Body of pancreas (tissue), 4 donors: ENCODE measurements at places on chromosomes 2 and 18. TPM values are rescaled to one million over a fixed set of nuclear protein-coding genes. Genes with fewer than 3 reads are reported as not detected.

- DNase-seq = no peak
Measured at GRCh38 chr2:105754011-105754410, 9.3 kb downstream of the NCK2 start.

- DNase-seq = no peak
Measured at GRCh38 chr18:46628206-46628605, 28.8 kb downstream of the LOXHD1 start.

GLI2 gene
- total RNA-seq = 1.0 TPM

C1QL2 gene
- total RNA-seq = not detected

DNA sequence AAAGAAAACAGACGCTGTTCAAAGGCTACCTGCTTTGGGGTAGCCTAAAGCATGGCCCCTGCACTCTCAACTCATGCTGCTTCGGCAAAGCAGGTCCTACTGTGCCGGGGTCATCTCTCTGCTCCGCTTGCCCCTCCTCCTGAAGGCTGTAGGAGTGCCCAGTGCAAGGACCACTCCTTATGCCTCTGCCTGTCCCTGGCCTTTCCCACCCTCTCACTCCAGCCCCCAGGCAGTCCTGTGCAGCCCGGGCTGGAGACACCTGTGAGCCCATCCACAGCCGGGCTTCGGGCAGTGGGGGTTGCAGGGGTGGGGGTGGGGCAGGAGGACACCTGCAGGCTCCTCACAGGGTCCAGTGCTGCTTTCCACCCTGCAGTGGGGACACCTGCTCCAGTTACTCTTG lies 69.1 kb downstream of the ACKR3 start:
- DNase-seq = no peak

DNA sequence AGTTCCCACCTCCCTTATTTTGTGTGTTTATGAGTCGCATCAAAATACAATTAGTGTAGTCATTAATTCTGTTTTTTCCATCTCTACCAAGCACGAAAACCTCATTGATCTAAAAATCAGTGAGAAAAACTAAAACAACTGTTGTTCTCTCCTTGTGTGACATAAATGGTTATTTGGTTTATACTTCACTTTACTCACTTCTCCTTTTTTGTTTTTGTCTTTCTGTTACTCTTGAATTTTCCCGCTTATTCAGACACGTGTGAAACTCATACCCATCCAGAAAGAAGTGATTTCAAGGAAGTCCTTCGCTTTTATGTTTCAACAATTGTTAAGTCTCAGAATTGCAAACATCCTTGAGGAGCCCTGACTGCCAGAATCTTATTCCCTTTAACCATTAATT lies 121.6 kb downstream of the EML6 start:
- DNase-seq = no peak

DNA sequence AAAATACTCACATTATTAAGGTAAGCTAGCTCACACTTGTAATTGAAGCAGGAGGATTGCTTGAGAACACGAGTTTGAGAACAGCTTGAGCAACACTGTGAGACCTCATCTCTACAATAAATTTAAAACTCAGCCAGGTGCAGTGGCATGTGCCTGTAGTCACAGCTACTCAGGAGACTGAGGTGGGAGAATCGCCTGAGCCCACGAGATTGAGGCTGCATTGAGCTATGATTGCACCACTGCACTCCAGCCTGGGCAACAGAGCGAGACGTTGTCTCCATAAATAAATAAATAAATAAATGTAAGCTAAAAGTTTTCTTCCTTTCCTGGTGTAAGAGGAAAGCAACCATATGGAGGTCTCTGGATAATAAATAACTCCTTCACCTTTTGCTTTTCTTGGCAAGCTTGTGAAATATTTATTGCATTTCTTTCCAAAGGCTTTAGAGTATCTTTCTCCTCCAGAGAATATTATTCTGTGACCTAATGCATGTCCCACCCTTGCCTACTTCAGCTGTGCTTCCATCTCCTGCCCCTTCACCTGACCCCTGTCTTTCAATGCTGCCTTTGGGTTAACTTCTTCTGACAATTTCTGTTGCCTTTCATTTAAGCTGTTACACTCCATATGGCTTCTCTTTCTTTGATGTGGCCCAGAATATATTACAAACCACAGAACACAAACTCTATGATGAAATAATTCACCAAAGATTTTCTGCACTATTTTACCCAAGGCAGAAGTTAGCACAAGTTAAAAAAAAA lies 280.7 kb upstream of the RND3 start:
- no peak for DNase-seq

DNA sequence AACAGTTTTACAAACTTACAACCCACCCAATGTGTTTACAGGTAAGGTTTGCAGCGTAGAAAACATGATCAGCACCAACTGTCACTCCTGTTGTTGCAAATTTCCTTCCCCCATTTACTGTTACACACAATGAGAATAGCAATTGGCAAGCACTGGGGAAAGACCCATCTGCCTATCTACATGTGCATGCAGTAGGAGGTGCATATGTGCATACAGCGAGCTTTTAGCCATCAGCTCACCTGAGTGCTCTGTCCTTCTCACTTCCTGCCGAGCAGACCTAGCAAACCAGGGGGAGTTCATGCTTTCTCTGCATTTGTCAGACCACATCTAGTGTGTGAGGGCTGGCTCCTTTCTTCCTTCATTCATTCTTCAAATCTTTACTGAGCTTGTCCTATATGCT lies 49.9 kb upstream of the ARL4C start:
- DNase-seq = no peak

GRCh38 chr2:37707393-37707792 lies 36.0 kb upstream of the CDC42EP3 start:
- DNase-seq = no peak

DNA sequence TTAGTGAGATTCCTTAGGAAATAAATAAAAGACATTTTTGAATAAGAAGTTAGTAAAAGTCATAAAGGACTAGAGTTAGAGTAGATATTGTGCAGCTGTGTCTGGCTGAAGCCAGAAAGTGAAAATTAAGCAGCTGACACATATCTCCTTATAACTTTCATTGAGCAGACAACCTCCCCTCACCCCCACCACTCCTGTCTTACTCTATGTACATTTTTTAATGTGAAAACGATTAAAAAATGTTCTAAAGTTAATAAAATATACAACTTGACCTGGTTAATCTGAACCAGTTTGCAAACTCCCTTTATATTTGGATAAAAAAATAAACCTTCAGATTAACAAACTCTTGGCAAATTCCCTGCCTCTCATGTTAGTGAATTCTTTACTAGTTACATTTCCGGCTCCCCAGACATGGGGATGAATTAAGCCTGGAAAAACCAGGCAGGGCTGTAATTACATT lies 462.8 kb downstream of the MEIS1 start:
- DNase-seq = no peak
